ENCODE measurements at places on chromosomes 16 and 17. TPM values are rescaled to one million over a fixed set of nuclear protein-coding genes. Genes with fewer than 3 reads are reported as not detected.

DNA sequence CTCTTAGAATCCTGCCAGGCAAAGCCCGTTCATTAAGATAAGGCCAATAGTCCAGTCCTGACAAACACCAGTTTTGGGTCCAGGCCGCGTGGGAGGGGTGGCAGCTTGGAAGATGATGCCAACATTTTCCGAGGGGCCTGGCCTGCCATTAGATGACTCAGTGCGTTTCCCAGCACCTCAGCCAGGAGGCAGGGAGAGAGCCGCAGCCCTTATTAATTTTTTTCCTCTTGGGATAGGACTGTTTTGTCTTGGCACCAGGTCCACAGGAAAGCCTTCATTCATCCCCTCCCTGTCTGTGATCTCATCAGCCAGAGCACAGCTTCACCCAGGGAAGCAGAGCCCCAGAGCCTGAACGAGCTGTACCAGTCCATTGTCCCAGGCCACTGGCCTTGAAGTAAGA lies 4.7 kb upstream of the NDEL1 start:
- DNase-seq, result no peak

GRCh38 chr16:15919331-15919730 lies 30.1 kb upstream of the ABCC1 start:
- DNase-seq, result no peak

Gene SLC35G6
- total RNA-seq, result not detected

Gene JPH3
- 0.10 TPM for total RNA-seq

- DNase-seq, result no peak
Measured at GRCh38 chr16:67666032-67666551, 458 bp downstream of the ENKD1 start.

DNA sequence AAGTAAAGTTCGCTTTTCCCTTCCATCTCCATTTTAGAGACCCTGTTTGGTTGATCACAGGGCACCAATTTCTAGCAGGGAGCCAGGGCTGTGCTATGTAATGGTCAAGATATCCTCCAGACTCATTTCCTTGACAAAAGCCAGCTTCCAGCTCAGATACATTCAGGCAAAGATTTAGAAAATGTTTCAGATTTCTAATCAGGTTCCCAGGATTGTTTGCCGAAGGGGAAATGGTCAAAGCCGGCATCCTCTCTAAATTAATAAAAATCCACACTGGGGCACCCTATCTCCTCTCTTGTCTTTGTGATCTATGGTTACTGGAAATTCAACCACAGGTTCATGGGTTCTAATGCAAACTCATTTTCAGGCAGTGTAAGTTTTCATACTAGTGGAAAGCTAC lies 686.8 kb upstream of the KIF2B start:
- no peak for DNase-seq

DNA sequence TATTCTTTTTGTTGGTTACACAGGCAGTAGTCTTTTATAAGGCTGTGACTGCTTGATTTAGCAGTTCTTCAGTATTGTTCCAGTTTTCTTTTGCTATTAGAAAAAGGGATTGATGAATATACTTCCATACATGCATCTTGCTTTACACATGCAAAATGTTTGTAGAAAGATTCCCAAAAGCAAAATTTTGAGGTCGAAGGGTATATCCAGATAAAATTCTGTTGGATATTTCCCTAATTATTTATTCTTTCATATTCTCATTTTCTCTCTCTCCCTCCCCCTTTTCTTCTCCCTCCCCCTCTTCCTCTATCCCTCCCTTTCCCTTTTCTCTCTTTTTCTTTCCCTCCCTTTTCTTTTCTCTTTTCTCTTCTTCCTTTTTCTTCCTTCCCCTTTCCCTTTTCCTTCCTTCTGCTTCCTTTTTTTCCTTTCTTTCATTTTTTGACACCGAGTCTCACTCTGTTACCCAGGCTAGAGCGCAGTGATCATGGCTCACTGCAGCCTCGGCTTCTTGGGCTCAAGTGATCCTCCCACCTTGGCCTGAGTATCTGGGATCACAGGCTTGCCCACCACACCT lies 46.9 kb upstream of the ADCY7 start:
- no peak for DNase-seq

GRCh38 chr16:81821436-81822128 lies 42.5 kb downstream of the PLCG2 start:
- no peak for DNase-seq

DNA sequence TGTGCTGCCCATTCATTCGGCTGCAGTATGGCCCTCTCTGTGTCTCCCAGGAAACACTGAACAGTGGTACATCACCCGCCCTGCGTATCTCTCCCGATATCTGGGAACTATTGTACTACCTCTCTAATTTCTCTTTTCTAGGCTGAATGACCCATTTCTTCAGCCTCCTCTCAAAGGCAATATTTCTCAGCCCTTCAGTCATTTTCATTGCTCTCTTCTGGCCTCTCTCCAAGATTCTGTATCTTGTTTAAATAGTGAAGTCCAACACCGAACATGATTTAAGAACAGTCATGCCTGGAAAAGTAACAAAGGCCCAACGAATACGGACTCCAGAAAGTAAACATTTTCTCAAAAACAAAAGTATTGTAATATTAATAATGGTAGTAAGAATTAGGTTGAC lies 220.1 kb downstream of the ZFHX3 start:
- DNase-seq, result no peak

- DNase-seq, result no peak
Measured at GRCh38 chr17:32917081-32917480, 10.9 kb upstream of the TMEM98 start.

Gene RPL23
- 1,363 TPM for total RNA-seq

Gene CCDC57
- total RNA-seq, result 24.7 TPM

GRCh38 chr16:84763629-84764028 lies 56.2 kb upstream of the CRISPLD2 start:
- no peak for DNase-seq

GRCh38 chr16:86511317-86512161 lies 1.2 kb downstream of the FOXF1 start:
- DNase-seq, result no peak

GRCh38 chr16:83847371-83848225 lies 39.8 kb downstream of the HSBP1 start:
- DNase-seq, result no peak

DNA sequence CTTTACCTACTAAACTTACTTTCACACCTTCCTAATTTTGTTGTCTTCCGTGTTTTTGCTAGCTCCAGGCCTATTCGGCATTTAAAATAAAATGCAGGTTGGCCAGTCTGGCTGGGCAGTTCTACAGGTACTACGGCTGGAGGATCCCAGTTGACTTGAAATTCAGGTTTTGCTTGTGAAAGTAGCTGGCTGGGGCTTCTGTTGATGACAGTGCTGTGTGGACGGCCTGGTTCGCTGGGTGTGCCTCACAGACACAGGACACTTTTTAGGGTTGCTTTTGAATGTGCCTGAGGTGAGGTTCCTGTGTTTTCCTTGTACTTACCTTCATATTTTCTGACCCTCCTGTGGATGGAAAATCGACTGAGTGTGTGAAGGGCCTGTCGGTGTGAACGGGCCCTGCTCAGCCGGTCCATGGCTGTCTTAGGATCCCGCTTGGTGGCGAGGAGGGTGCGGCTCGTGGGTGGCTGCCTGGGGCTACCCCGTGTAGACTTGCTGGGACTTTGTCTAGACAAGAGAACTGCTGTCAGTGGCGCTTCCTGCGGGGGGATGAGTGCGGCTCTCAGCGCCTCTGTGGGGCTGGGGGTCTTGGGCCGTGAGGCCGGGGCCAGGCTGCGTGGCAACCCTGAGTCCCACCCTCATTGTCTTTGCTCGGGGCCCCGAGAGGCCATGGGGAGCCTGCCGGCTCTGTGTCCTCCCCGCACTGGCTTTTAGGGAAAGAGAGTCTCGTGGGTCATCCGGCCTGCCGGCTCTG lies 18.7 kb upstream of the ZNF750 start:
- DNase-seq, result no peak

GRCh38 chr16:72236866-72237265 lies 64.9 kb upstream of the PMFBP1 start:
- DNase-seq, result no peak

GRCh38 chr17:57485566-57485865 lies 229.2 kb downstream of the MSI2 start:
- DNase-seq, result no peak

- DNase-seq, result no peak
Measured at GRCh38 chr16:83746611-83747010, 61.2 kb upstream of the HSBP1 start.

Gene C16orf90
- not detected for total RNA-seq

- DNase-seq, result no peak
Measured at GRCh38 chr17:4785311-4786105, 656 bp downstream of the VMO1 start.

DNA sequence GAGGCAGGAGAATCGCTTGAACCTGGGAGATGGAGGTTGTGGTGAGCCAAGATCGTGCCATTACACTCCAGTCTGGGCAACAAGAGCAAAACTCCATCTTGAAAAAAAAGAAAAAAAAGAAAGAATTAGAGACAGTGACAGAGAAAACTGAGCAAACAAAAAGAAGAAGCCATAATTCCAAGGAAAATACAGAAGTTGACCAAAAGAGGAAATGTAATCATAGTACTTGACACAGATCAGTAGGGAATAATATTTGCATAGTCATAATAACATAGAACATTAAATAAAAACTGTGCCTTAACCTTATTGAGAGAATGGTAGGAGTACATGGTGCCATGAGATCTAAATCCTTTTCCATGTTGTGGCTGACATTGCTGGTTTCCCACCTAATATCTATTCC lies 14.7 kb upstream of the USP31 start:
- DNase-seq, result no peak

Gene CA4
- 5.2 TPM for total RNA-seq

GRCh38 chr16:83305092-83305491 lies 502.7 kb upstream of the HSBP1 start:
- no peak for DNase-seq

Gene ASPA
- total RNA-seq, result 4.4 TPM

Gene INTS2
- 25.2 TPM for total RNA-seq

DNA sequence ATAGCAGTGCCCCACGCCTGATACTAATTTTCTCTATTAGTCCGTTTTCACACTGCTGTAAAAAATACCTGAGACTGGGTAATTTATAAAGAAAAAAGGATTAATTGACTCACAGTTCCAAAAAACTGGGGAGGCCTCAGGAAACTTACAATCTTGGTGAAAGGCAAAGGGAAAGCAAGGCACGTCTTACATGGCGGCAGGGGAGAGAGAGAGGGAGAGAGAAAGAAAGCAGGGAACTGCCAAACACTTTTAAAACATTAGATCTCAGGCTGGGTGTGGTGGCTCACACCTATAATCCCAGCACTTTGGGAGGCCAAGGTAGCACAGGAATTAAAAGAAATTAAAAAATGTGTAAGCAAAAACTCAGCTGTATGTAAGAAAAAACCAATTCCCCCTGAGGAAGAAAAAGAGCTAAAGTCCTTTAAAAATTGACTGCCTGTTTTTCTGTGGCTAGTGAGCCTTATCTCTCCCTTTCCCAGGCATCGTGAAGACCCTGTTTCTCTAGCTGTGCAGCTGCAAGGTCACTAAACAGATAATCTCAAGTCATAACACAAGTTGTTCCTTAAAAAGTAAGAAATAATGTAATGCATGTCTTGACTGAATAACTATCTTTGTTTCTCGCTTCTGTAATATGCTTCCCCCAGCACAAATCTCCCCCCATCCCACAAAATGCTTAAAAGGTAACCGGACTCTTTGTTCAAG lies 14.0 kb downstream of the ZSCAN10 start:
- no peak for DNase-seq
